Osteoblast (primary cell): ENCODE measurements at places on chromosomes 11 and 22. TPM values are rescaled to one million over a fixed set of nuclear protein-coding genes. Genes with fewer than 3 reads are reported as not detected.

GRCh38 chr11:112485280-112485679, 224.6 kb upstream of the PLET1 start:
- H3K36me3 ChIP-seq: no peaks in the 10 kb centered on the region
- H3K4me1 ChIP-seq: no peaks in the 10 kb centered on the region
- H3K27me3 ChIP-seq: no peaks in the 10 kb centered on the region

GRCh38 chr11:69588270-69588669, 52.7 kb upstream of the CCND1 start:
- no peaks in the 10 kb centered on the region for H3K27me3 ChIP-seq
- DNase-seq: peak; percentile 92
- H3K27ac ChIP-seq: peak overlapping the region; percentile 78

DNA sequence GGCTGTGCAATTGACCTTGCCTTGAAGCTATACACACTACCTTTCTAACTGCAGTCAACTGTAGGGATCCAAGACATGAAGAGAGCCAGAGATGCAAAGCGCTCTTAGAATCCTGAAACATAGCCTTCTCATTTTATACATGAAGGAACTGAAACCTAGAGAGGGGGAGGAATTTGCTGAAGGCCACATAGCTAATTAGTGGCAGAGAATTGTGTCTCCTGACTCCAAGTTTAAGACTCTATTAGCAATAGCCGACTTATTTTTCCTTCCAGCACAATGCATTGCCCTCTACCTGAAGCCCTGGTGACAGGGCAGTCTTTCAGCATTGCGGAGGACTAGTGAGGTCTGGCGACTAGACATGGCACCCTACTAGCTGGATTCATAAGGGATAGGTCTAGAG, 727.0 kb upstream of the ANO5 start:
- H3K4me3 ChIP-seq: no peak overlapping the region
- DNase-seq: no peak
- H3K4me1 ChIP-seq: no peaks in the 10 kb centered on the region
- no peaks in the 10 kb centered on the region for H3K36me3 ChIP-seq
- H3K27ac ChIP-seq: no peak overlapping the region
- H3K27me3 ChIP-seq: no peaks in the 10 kb centered on the region

- no peaks in the 10 kb centered on the region for H3K36me3 ChIP-seq
- no peaks in the 10 kb centered on the region for H3K27me3 ChIP-seq
- no peak for DNase-seq
- no peak overlapping the region for H3K27ac ChIP-seq
- no peak overlapping the region for H3K4me3 ChIP-seq
Observed at GRCh38 chr11:94272738-94273313, 31.6 kb upstream of the IZUMO1R start.

- no peaks in the 10 kb centered on the region for H3K36me3 ChIP-seq
- no peaks in the 10 kb centered on the region for H3K4me1 ChIP-seq
- no peaks in the 10 kb centered on the region for H3K27me3 ChIP-seq
- no peak overlapping the region for H3K4me3 ChIP-seq
- H3K27ac ChIP-seq: no peak overlapping the region
- no peak for DNase-seq
Observed at GRCh38 chr11:100635194-100635593, 51.9 kb upstream of the ARHGAP42 start.

The SLC22A12 gene
- not detected in 2 replicates for total RNA-seq

GRCh38 chr11:45233804-45234170, 52.4 kb downstream of the SYT13 start:
- peaks cover 4% of the 10 kb centered on the region for H3K27me3 ChIP-seq
- H3K4me3 ChIP-seq: no peak overlapping the region
- DNase-seq: no peak
